ENCODE measurements at places on chromosomes 16 and 17. TPM values are rescaled to one million over a fixed set of nuclear protein-coding genes. Genes with fewer than 3 reads are reported as not detected.

P2RX5 gene
- 3.7 TPM for polyA plus RNA-seq

TNS4 gene
- polyA plus RNA-seq = 0.09 TPM

SLC5A10 gene
- polyA plus RNA-seq = 0.98 TPM

DNA sequence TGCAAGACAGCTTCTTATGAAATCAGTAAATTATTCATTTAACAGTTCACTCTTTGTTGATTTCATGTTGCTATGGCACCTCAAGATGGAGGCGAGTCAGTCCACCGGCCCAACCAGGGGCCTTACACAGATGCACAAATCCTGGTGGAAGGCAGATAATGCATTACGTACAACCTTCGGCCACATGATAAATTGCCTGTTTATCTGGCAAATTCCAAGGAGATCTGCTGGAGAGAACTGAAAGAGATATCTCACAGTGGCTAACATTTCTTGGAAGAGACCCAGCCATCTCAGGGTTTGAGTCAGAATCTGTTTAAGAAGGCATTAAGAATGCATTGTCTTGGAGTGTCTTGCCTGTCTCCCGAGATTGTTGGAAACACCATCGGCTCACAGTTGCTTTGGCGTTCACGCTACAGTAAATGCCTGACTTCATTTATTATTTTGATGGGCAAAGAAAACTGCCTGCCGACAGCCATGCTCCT is 225.6 kb downstream of the MSI2 start:
- peak; percentile 52 for DNase-seq

- peak; percentile 23 for DNase-seq
Measured at GRCh38 chr17:10197721-10198508, 491 bp downstream of the GAS7 start.

DNA sequence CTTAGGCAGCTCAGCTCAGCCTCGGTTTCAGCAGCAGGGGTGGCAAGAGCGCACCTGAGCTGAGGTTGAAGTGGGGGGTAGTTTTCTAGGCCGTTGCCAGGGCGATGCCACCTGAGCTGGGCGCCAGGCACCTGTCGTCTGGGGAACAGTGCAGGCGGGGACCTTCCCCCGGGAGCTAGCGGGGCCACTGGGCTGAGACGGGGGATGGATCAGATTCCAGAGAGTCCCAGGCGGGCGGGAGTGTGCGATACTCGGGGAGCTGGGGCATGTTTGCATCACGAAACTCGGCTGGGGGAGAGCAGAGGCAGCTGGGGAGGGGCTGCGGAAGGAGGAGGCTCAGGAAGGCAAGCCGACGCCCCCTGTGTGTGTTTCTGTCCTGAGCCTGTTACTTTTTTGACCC is 477 bp upstream of the CLDN9 start:
- DNase-seq = no peak

DNA sequence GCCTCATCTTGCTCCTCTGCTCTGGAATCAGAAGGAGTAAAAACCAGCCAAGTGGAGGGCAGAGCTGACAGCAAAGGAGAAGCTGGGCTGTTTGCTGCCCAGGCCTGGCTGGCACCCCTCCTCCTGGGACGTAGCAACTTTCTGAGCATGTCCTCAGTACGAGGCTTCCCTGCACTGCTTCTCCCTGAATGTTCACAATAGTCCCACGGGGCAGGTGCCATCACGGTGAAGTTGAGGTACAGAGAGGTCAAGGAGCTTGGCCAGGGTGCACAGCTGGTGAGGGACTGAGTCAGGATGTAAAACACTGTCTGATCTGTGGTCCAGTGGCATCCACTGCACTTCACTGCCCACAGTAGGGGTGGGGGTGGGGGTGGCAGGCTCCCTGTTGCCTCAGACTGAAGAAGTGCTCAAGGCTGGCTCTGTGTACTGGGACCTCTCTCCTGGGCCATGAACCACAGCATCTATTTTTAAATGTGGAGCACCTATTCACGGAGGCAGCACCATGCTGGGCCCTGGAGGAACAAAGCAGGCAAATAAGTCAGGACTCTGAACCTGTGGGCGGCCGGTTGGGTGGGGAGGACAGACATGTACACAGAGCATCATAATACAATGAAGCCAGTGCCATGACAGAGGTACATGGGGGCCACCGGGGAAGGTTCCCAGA is 369.5 kb downstream of the SEC14L1 start:
- no peak for DNase-seq

GRCh38 chr16:80705596-80705995 is 98.8 kb downstream of the CDYL2 start:
- DNase-seq = no peak

Data from testis (tissue), 5 donors.